ENCODE measurements at places on chromosomes 16 and 17. TPM values are rescaled to one million over a fixed set of nuclear protein-coding genes. Genes with fewer than 3 reads are reported as not detected.

The PRPF8 gene
- 432 TPM for total RNA-seq

The YWHAE gene
- total RNA-seq = 504 TPM

The GAS2L2 gene
- total RNA-seq = not detected

The VMO1 gene
- not detected for total RNA-seq

The NECAB2 gene
- not detected for total RNA-seq

The OGFOD3 gene
- 33.0 TPM for total RNA-seq

The TNS4 gene
- total RNA-seq = 13.1 TPM

The EFNB3 gene
- total RNA-seq = not detected

The PRSS33 gene
- not detected for total RNA-seq

The HOXB2 gene
- total RNA-seq = 28.1 TPM

The IGSF6 gene
- not detected for total RNA-seq

The TAF1C gene
- total RNA-seq = 61.1 TPM

The ASGR1 gene
- 1.9 TPM for total RNA-seq

The CRK gene
- 24.3 TPM for total RNA-seq

The CDH13 gene
- not detected for total RNA-seq

The SGCA gene
- total RNA-seq = not detected

The SRL gene
- not detected for total RNA-seq

The PIGS gene
- 70.9 TPM for total RNA-seq

The ZFP3 gene
- total RNA-seq = 1.9 TPM

The LGALS9C gene
- not detected for total RNA-seq

The QPRT gene
- total RNA-seq = 5.8 TPM

The SLC38A8 gene
- not detected for total RNA-seq

The SLC35G6 gene
- total RNA-seq = not detected

The MGAT5B gene
- total RNA-seq = 0.21 TPM

The HS3ST2 gene
- total RNA-seq = not detected

The NTN3 gene
- not detected for total RNA-seq

The FOXC2 gene
- total RNA-seq = not detected

The MRPL45 gene
- total RNA-seq = 42.9 TPM

The ATP1B2 gene
- 0.14 TPM for total RNA-seq

The NDUFAB1 gene
- total RNA-seq = 161 TPM

The MYADML2 gene
- total RNA-seq = not detected

The CHRNE gene
- total RNA-seq = 0.42 TPM

The HSPB9 gene
- total RNA-seq = not detected

The CSH1 gene
- not detected for total RNA-seq

Data from activated CD4-positive, alpha-beta T cell treated with anti-CD3 and anti-CD28 coated beads, Interleukin-2, amount 10 ng/mL, durations not matched to agents 24 days and 14 days (primary cell).